Right hindlimb (tissue), 1 donor: ENCODE measurements at places on chromosomes 12 and 14.

DNA sequence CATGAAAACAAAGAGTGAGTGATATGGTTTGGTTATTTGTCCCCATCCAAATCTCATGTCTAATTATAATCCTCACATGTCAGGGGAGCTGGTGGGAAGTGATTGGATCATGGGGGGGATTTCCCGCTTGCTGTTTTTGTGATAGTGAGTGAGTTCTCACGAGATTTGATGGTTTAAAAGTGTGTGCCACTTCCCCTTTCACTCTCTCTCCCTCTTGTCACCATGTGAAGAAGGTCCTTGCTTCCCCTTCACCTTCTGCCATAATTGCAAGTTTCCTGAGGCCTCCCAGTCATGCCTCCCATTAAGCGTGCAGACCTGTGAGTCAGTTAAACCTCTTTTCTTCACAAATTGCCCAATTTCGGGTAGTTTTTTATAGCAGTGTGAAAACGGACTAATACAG lies 2.1 kb upstream of the ATXN7L3B start:
- no peak for DNase-seq

DNA sequence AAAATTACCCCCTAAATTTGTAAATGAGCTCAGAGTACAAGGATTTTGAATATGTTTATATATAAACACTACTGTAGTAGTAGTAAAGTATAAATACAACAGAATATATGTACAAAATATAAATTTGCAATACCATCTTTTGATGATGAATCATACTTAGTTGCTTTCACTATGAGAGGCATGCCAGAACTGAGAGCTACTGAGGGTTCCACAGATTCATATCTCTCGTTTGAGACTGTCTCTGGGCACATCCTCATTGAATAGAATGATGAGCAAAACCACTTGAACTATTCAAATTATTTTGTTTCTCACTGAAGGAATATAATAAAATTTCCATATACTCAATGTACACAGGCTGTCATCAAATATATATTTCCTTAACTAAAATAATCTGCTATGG lies 417.6 kb downstream of the NAV3 start:
- DNase-seq: no peak

DNA sequence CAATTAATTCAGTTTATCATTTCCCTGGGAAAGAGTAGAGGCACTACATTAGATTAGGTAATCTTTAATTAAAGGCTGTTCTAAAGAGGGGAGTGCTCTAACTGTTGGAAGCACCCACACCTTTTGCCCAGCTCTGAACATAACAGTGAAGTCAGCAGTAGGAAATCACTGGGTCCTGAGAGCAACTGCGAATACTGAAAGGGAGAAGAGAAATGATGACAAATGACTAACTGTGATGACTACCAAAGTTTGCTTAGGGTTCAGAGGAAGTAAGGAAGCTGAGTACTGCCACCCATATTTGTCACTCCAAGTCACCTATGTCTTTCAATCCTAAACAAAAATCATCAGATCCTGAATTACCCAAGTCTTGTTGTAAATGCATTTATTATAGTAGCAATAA lies 140.6 kb downstream of the EPS8 start:
- no peak for DNase-seq

- DNase-seq: no peak
These were observed 499.3 kb downstream of the TMEM132D start for GRCh38 chr12:129404556-129404955.

DNA sequence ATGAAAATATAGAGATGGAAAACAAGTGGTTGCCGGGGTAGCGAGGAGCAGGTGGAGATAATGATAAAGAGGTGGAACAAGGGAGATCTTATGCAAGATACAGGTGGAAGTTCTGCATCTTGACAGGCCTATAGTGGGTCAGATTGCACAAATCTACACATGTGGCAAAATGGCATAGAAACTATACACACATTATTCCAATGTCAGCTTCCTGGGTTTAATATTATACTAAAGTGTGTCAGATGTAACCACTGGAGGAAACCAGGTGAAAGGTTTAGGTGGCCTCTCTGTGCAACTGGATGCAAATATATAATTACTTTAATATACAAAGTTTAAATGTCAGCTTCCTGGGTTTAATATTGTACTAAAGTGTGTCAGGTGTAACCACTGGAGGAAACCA lies 1.1 kb downstream of the SLC38A4 start:
- no peak for DNase-seq

DNA sequence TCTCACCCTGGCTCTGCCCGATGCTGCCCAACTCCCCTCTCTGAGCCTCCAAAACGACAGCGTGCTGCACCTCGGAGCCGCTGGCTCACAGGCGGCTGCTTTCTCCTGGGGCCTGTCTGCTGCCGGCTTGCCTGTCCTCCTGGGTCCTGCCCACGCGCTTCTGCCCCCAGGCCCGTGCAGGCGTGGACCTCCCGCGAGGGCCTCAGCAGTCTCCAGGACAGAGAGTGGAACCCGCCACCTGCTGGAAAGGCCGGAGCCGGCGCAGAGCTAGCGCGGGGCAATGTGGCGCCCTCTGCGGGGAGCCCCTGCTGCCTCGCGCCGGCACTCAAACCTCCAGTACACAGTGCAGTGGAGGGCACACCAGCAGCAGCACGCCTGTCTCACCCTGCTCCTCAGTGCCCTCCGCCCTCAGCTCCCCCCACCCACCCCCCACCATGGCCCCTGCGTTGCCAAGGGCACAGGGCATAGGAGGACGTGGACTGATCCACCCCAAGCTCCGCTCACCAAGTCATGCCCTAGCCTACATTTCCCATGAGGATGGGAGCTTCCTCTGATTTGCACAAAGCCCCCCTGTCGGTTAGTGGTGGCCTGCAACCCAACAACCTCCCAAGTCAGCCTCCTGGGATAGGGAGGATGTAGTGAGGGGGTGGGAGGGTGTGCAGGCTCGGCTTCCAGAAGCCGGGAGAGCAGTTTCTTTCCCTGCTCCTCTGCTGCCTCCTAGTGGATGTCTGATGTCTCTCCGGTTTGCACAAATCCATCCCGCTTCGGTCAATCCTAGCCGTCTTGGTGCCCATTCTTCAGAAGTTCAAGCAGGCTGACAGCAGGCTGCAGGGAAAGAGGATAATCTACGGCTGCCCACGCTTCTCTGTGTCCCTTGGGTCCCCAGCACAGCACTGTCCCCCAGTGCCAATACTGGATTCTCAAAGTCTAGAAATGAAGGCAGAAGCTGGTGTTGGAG lies 25.2 kb downstream of the KRT8 start:
- DNase-seq: peak; percentile 85

GRCh38 chr14:38716926-38717325 lies 386.1 kb downstream of the SEC23A start:
- DNase-seq: peak; percentile 40

DNA sequence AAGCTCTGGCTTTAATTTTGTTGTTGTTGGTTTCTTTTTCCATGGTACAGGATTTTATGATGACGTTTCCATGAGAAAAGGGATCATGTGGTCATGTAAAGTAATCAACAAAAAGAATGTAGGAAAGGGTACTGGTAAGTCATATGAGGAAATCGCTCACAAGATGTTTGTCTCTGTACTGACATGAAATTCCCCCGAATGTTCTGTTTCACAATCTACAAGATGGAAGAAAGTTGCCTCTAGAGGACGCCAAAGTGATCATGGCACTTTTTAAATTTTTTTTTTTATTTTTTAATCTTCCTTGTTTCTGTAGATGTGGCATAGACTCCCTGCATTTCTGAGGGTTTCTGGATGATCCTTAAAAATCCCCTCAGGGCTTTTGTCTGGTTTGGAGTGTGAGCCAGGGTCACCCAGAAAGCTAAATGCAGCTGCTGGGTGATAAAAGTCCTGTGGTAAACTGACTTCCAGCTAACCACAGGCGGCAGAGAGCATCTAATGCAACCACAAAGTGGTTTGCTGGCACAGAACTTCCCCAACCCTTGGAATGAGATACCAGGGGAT lies 393.5 kb downstream of the CCDC91 start:
- DNase-seq: no peak

DNA sequence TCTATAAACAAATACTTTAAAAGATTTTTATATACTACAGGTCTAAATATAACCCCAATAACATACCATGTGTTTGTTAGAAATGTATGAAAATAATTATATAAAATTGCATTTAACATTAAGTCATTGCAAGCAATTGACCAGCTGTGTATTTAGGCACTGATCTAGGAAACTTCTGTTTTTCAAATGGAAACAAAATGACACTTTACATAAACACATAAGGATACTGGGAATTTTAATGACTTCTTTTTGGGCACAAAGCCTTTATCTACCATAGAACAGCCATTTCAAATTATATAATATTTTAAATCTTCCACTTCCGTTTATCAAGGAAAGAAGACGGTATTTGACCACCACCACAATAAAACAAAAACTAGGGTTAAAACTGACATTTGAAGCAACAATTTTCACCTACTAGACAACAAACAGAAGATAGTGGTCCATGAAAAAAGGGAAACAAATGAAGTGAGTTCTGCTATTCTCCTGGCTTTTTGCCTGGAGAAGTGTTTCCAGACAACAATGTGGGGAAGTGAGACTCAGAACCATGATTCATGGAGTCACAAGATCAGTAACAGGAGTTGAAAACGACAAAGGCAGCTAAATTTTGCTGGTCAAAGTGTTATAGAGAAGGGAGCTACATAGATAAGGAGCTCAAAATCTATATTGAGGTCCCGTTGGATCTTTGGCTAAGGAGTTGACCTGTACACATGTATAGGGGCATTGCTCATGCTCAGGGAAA lies 475.1 kb downstream of the TRHDE start:
- DNase-seq: no peak

DNA sequence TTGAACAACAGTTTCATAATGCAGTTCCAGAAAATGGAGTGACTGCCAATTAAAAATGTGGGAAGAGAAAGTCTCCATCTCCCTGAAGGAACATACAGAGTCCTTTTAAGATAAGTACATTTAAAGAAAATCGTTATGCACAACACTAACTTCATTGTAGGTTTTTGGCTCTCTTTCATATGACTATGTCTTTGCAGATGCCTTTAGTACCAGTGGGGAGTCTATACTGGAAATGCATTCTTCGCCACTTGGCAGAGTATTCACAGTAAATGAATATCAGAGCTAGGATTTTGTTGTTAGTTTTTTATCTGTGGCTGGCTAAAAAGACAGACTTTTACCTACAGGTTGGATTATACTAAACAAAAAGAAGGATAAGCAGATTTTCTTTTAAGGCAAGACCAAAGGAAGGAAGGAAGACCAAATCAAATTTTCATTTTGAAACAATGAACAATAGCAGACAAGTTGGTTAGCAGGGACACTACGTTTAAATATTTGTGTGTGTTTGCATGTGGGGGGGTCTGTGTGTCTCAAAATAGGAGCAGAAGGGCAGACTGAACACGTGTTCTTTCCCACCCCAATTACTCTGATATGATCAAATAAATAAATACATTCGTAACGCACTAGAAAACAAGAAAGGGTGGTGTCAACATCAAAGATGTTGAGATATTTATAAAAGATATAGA lies 124.5 kb downstream of the BTG1 start:
- no peak for DNase-seq

DNA sequence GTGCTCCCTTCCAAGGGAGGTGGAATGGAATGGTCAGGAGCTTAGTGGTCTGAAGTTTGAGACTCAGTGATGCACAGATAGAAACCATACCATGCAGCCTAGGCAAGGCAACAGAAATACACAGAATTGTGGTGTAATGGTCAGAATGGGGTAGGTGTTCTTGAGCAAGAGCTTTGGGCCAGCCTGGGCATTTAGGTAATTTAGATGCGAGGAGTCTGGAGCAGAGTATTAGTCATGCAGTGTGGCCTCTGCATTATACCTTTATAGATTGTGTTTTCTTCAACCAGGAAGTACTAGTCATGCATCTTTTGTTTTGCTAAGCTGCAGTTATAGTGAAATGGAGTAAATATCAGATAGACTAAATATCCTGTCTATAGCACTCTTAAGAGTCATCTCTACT lies 118.3 kb downstream of the DAAM1 start:
- no peak for DNase-seq

- DNase-seq: peak; percentile 54
These were observed 148.9 kb downstream of the CHST11 start for GRCh38 chr12:104605685-104606084.

DNA sequence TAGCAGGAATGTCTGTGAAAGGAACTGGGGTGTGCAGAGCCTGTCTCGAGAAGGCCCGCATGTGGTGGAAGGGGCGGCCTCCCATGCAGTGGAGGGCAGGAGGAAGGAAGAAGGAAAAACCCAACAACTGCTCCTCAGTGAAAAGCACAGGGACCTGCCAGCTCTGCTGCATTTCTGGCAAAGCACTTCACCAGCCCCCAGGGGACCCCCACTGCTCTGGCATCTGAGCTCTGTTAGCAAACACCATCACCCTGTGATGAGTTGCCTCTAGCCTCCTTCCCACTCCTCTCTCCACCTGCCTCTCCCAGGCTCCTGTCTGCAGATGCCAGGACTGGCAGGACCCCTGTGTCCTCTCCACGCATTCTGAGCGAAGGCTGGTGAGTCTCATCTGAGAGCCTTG lies 69.0 kb upstream of the DDX11 start:
- no peak for DNase-seq

- no peak for DNase-seq
These were observed 107.9 kb upstream of the NAP1L1 start for GRCh38 chr12:76192416-76192815.

DNA sequence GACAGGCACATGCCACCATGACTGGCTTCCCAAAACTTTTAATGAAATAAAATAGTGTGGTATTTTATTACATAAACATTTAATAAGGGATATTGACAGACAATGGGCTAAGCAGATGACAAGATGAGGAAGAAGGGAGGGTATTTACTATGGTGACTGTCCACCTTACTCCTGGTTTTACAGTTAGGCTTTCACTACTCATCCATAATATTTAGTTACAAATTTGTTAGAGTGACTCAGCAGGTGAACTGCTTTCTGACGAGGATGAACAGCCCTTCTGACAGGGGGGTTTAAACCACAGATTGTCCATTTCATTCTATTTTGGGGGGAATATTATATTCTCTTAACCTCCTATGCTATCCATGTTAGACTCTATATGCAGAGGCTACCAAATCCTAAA lies 3.6 kb upstream of the PALS1 start:
- no peak for DNase-seq

DNA sequence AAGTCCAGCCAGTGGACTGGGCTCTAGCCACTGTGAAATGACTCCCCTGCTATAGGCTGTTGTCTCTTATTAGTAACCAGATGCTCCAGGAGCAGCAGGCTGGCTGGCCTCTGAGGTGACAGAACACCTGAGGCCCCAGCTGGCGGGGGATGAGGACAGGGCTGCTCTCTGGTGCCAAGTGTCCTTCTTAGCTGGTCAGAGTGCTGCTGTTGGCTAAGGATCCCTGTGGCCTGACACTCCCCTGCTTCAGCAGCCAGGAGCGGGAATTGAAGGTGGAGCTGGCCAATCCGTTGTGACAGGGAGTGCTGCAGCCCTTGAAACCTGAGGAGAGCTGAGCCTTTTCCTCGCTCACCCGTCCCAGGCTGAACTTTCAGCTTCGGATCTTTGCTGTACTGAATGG lies 30.7 kb downstream of the TMEM229B start:
- DNase-seq: peak; percentile 45

GRCh38 chr12:5022465-5023061 lies 21.1 kb upstream of the KCNA5 start:
- DNase-seq: peak; percentile 60
